Stimulated activated CD4-positive, alpha-beta T cell treated with anti-CD3 and anti-CD28 coated beads, Interleukin-4, amount 100 ng/mL, for 24 hours (primary cell): ENCODE measurements at places on chromosomes 4 and X.

- DNase-seq = no peak
These were observed 22.9 kb upstream of the ANK2 start for GRCh38 chr4:113026556-113026955.

GRCh38 chr4:88219099-88219498, 60.7 kb upstream of the ABCG2 start:
- no peak for DNase-seq

GRCh38 chr4:5199912-5200311, 148.6 kb downstream of the STK32B start:
- DNase-seq = no peak

- no peak for DNase-seq
These were observed 91.2 kb upstream of the SORBS2 start for GRCh38 chr4:185903205-185903604.

GRCh38 chr4:58163156-58163555, 1053.0 kb upstream of the IGFBP7 start:
- DNase-seq = no peak

- DNase-seq = no peak
These were observed 33.1 kb downstream of the SMIM10L2A start for GRCh38 chrX:135454816-135455215.

- DNase-seq = no peak
These were observed 520.2 kb downstream of the RAB28 start for GRCh38 chr4:12963912-12964311.

GRCh38 chrX:7027071-7027470, 120.4 kb upstream of the STS start:
- no peak for DNase-seq

DNA sequence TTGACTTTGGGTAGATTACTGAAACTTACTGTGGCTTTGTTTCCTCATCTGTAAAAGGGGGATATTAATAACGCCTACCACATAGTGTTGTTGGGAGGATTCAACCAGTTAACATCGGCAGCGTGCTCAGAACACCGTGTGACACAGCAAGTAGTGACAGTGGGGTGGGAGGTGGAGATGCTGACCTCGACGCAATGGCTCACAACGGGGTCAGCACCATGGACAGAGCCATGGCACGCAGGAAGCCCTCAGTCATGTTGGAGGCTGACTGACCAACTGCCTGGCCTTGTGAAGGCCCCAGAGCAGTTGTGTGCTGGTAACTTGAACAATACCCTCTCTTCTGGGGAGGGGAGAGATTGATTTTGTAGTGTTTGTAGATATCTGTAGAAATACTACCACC, 93.2 kb downstream of the WFS1 start:
- DNase-seq = no peak

GRCh38 chr4:115090483-115091075, 22.8 kb downstream of the NDST4 start:
- no peak for DNase-seq

DNA sequence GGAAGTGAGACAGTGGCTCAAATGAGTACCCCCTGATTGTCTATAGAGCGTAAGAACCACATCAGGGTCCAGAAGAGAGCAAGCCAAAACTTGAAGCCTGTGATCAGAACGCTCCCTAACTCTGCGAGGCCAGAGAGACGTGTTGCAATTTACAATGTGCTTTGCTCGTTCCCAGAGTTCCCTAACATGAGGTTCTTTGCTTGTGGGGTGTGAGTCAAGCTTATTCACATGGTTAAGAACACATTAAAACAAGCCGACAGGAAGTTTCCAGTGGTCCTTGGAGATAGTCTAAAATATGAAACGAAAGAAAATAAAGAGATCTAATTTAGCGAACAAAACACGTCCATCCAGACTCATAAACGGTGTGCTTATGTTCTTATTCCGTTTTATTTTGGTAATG, 702.3 kb downstream of the TRIML1 start:
- DNase-seq = no peak
